Fibroblast of skin of left biceps (primary cell): ENCODE measurements at places on chromosomes 7 and 10.

DNA sequence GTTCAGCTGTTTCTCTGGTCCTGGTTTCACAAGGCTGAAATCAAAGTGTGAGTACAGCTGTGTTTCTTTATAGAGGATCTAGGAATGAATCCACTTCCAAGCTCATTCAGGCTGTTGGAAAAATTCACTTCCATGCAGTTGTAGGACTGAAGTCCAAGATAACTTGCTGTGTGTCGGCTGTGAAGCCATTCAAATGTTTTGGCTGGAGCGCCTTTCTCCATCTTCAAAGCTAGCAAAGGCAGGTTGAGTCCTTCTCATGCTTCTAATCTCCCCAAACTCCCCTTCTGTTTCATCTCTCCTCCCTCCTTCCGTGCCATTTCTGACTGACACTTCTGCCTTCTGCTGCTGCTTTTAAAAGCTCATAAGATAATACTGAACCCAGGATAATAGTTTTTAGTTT lies 1195.4 kb upstream of the LRRN3 start:
- no peak for DNase-seq

GRCh38 chr10:26334232-26334931 lies 103.8 kb upstream of the APBB1IP start:
- DNase-seq: no peak

DNA sequence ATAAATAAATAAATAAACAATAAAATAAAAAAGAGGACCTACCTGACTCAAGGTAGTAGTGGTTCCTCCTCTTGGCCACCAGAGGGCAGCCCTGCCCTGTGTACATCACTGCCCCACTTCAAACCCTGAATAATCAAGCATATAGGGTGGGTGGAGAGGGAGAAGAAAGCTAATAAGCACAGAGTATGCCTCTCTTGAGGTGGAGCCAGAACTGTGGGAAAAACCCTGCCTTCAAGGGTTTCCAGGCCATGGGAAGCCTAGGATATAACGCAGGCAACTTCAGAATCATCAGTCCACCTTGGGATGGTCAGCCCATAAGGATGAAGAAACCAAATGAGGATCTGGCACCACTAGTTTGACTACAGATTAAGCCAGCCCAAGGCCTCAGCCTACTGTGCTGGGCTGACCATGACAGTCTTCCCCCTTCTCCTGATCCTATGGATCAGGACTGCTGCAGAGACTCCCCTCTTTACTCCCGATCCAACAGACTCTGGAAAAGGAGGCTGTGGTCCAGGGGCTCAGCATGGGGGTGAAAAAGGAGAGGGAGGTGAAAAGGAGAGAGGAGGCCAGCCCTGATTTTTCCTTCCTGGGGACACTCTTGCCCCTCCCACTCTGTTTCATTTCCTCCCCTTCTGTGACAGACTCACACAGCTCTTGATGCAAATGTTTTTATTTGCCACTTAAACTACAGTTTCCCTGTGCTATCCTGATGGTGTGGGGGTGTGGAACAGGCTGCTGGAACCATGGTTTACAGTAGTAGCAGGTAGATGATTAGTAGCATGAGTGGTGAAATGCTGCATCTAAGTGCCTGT lies 10.1 kb downstream of the AVPI1 start:
- DNase-seq: no peak

DNA sequence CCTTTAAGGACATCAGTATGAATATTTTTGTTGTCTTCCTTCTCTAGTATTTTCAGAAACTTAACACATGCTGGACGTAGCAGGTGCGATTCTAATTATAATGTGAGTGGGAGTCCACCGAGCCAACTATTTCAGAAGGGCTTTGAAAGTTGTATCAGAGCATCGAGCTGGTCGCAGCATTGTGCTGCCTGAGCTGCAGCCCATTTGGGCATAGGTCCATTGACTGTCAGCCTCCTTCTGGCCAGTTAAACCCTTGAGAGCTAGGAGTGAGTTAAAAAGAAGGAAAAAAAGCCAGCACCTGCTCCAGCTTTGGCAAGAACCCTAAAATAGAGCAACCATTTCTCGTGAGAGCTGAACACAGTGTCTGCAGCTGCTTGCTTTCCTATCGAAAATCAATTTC lies 47.8 kb downstream of the SLC35G1 start:
- no peak for DNase-seq

DNA sequence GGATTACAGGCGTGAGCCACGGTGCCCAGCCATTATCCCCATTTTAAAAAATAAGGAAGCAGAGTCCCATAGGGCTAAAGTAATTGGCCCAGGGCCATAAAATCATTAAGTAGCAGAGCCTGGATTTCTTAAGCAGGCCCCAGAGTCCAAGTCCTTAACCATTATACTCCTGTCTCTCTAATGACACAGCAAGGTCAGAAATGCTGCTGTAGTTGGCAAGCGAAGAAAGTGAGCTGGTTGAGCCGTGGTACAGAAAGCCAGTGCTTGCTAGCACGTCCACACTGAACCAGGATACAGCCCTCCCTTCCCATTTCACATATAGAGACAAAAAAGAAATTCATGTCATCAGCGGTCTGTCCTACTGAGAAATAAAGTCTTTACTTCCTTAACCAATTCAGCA lies 562.7 kb downstream of the GALNT17 start:
- no peak for DNase-seq

GRCh38 chr7:12066521-12066920 lies 144.6 kb upstream of the TMEM106B start:
- DNase-seq: no peak

DNA sequence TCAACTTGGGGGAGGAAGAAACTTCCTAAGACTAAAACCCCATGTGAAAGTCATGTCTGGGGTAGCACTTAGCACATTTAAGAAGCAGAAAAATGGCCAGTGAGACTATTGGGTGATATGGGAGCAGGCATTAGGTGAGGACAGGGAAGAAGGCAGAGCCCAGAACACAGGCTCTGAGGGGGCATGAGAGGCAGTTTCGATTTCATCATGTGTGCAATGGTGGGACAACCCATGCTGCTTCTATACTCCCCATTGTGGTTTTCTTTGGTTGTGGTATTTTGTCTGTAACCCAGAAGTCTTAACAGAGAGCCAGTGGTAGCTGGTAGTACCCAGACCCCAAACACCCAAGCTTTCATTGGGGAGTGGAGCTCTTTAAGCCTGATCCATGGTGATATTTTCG lies 752.0 kb downstream of the GRID1 start:
- DNase-seq: no peak

- DNase-seq: no peak
Measured at GRCh38 chr7:91880016-91880412, 488 bp downstream of the MTERF1 start.

GRCh38 chr7:17758008-17758407 lies 182.3 kb downstream of the SNX13 start:
- DNase-seq: no peak

DNA sequence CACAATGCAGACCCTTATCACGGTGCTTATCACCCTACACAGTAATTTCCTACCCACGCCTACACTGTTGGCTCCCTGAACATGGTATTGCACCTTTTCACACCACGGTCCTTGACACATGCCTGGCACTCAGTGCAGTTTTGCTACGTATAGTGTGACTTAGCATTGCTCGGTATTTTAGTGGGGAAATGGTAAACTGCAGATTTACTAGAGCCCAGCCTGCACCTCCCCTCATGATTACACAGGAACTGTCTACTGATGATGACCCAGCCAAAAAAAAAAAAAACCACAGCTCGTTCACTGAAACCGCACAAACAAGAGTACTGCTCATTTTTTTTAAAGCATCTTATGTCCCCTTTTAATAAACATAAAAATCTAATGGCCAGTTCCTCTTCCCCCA lies 124.2 kb upstream of the ZNF746 start:
- DNase-seq: no peak

DNA sequence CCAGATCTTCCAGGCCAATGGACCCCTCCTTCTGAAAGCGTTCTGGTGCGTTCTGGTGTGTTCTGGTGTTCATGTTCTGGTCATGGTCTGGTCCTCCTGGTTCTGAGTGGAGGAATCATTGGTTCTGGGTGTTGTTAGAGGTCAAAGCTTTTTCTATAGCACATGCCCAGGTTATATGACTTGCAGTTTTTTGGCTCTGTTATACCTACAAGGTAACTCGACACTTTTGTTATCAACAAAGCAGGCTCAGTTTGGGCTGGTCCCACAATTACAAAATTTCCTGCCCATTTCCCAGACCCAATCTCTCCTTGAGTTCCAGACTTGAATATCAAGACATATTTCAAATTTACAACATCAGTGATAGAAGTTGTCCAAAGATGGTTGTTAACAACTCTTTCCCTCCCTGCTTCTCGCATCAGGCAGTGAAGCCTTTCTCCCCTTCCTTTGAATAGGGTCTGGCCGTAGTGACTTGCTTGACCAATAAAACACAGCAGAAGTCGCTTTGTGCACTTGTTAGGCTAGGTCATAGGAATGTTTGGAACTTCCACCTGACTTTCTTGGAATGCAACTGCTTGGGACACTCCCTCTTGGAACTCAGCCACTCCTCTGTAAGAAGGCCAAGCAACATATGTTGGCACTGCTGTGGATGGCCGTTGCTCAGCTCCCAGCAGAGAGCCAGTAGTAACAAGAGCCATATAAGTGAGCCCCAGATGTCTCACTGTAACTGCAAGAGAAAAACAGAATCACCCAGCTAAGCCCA lies 83.1 kb upstream of the STEAP1B start:
- no peak for DNase-seq

GRCh38 chr7:40644454-40645188 lies 509.8 kb downstream of the SUGCT start:
- no peak for DNase-seq

DNA sequence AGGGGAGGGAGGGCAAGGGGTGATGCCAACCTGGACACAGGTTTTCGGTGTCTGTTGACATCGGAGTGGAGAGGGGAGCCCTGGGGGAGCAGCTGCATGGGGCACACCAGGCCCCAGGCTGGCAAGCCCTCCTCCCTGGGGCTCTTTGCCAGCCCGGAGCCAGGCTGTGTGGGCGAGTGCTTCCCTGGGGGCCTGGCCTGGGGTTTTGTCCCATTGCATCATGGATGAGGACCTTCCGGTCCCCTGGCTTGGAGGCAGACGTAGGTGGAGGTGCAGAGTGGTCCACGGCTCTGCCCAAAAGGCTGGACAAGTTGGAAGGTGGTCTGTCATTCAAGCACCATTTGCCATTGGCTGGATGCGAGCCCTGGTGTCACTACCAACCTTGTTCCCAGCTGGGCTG lies 34.8 kb downstream of the ZMIZ1 start:
- no peak for DNase-seq

DNA sequence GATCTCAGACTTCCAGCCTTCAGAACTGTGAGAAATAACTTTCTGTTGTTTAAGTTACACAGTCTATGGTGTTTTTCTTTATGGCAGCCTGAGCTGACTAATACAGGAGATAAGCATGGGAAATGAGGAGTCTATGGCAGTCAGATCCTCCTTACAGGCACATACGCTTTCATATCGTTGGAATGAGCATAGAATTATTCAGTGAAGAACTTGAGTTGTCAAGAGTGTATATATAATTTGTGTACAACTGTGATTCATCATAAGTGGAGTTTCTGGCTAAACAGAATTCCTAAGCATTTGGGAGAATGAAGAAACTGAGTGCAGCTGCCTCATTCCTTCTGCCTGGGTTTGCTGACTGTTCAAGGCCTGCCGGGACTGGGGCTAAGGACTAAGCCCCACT lies 516.7 kb downstream of the ADRA2A start:
- no peak for DNase-seq

- no peak for DNase-seq
Measured at GRCh38 chr7:151886783-151887182, 9.9 kb upstream of the PRKAG2 start.

GRCh38 chr10:30500963-30501504 lies 67.0 kb downstream of the MAP3K8 start:
- no peak for DNase-seq

DNA sequence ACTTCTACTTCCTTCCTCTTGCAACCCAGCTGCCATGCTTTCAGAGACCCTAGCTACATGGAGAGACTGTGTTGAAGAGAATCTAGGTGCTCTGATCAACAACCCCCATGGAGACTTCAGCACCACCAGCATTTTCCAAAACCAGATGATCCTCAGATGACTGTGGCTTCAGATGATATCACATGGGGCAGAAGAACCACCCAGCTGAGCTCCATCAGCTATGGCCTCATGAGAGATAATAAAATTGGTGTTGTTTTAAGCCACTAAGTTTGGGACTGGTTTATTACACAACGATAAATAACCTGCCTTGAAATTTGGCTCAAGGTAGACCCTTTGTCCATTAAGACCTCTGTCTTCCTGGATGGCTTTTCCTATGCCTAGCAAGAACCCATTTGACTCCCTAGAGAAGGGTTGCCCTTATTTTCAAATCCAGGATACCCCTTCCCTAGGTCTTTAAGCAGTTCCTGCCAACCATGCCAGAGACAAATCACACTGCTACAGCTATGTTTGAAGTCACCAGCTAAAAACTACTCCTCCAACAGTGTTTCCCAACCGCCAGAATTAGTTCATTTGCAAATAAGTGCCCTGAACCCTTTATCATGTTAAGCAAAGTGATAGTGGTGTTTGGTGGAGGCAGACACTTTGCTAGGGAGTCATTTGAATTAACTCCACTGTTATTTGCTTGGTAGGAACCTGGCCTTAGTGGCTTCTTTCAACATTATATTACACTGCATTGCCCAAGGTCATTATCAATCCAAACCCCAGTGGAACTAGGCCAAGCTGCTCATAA lies 136.9 kb upstream of the PALS2 start:
- no peak for DNase-seq

DNA sequence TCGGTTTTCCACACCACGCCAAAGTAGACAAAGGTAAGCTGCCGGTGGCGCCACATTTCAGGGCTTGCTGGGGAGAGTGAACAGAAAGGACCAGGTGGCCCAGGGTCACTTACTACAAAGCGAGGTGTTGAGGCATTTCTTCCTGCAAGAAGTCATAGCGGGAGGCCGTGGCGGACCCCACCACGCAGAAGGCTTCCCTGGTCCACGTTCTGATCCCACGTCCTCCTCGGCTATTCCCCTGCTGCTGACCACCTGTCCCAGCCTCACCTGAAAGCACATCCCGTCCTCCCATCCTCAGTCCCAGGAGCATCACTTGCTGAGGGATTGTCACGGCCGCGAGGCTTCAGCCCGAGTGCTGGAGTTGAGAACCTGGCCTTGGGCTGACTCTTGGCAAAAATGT lies 139.2 kb downstream of the DYNC2I1 start:
- no peak for DNase-seq

DNA sequence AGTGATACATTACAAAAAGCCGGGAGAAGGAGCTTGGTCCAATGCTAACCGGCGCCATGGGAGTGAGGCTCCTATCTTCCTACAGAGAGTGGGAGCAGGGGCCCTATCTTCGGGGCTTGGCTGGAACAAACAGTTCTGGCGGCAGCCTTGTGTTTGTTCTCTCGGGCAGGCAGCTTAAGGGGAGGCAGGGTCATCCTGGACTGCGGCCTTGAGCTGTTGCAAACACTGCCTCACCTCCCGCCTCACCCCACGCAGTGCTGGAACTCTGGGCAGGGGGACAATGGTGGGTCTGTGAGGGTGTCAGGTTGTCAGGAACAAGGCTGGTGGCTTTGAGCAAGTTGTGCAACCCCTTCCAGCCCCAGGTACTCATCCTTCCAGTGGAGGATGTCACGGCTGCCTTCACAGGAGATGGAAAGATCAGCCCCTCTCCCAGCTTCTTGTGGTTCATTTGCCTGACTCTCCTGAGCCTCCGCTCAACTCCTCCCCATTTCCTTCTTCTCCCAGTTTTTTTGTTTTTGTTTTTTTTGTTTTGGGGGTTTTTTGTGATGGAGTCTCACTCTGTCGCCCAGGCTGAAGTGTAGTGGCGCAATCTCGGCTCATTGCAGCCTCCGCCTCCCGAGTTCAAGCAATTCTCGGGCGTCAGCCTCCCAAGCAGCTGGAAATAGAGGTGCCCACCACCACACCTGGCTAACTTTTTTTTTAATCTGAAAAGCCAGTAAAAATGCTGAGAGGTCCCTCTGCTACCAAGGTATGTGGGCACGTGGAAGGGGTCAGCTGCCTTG lies 57.4 kb downstream of the SPOCK2 start:
- no peak for DNase-seq

- DNase-seq: no peak
Measured at GRCh38 chr7:127850195-127850594, 181.0 kb downstream of the LRRC4 start.
